ENCODE measurements at places on chromosomes 3 and 15. TPM values are rescaled to one million over a fixed set of nuclear protein-coding genes. Genes with fewer than 3 reads are reported as not detected.

Gene SEMA5B
- total RNA-seq: 1.8 TPM

Gene EFCC1
- total RNA-seq: 0.76 TPM

Gene NPAP1
- total RNA-seq: not detected

Gene CHD2
- 127 TPM for total RNA-seq

Gene GOLGA8G
- not detected for total RNA-seq

Gene NOP10
- 88.9 TPM for total RNA-seq

Gene TP63
- 302 TPM for total RNA-seq

Gene GOLGA8N
- total RNA-seq: 23.3 TPM

Gene CCR9
- not detected for total RNA-seq

Gene CCR4
- total RNA-seq: not detected

Gene SOX2
- total RNA-seq: 0.45 TPM

Gene FETUB
- total RNA-seq: 16.0 TPM

Gene EXD1
- total RNA-seq: not detected

Gene MORC1
- total RNA-seq: not detected

Gene PLA1A
- 0.39 TPM for total RNA-seq

Gene OSBPL10
- total RNA-seq: 22.8 TPM

Gene ALS2CL
- total RNA-seq: 260 TPM

Gene SMAD6
- total RNA-seq: 6.8 TPM

Gene TMEM207
- not detected for total RNA-seq

Gene HTR3E
- not detected for total RNA-seq

Gene ATR
- 15.3 TPM for total RNA-seq

Gene CACNA2D3
- 1.1 TPM for total RNA-seq

Gene INSYN1
- 52.7 TPM for total RNA-seq

Gene GNB5
- 17.1 TPM for total RNA-seq

Gene GSK3B
- 53.8 TPM for total RNA-seq

Gene LMLN
- total RNA-seq: 3.4 TPM

Measured in suprapubic skin (tissue), 4 donors.